ENCODE measurements at places on chromosomes 2 and 18.

DNA sequence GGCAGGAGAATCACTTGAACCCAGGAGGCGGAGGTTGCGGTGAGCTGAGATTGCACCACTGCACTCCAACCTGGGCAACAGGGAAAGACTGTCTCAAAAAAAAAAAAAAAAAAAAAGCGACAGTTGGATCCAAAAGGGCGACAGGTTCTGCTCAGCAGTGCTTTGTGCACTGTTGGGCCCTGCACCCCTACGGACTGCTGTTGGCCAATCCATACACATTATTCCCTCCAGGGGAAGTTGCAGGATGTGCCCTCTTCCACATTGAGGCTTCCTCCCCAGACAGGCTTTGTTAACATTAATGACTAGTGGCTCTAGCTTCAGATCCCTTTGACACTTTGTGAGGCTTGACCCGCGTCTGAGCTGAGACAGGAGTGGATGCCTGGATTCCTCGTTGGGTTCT lies 9.4 kb downstream of the NT5DC4 start:
- no peak for DNase-seq

GRCh38 chr2:8479298-8479697 lies 202.6 kb upstream of the ID2 start:
- DNase-seq = no peak

DNA sequence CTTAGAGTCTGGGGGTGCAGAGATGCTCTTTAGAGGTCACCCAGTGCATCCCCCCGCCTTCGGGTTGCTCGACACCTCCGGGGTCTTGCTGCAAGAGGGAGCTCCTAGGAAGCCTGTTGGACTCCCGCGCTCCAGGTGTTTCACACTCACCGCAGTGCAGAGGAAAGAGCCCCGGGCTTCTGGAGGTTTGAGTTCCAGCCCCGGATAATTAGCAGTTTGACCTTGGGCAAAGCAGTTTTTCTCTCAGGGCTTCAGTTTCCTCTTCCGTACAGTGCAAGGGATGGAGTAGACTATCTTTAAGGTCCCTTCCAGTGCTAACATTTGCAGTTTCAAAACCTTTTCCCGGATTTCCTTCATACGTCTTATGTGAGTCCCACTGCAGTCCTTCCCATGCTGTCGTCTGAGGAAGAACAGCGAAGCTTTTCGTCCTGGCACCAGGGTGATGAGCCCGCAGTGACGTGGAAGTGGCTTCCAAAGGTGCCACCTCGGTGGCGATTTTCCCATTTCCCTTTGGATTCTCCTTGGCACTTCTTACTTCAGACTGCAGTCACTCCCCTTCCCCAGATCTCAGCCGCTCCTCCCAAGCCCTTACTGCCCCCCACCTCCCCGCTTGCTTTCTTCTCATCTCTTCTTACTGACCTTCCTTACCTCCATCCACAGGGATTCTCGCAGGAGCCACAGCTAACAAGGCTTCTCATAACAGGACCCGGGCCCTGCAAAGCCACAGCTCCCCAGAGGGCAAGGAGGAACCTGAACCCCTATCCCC lies 585 bp downstream of the PNKD start:
- DNase-seq = no peak

GRCh38 chr18:10822456-10822855 lies 296.6 kb downstream of the NAPG start:
- DNase-seq = no peak

GRCh38 chr2:151060287-151060686 lies 201.4 kb downstream of the RBM43 start:
- DNase-seq = no peak

DNA sequence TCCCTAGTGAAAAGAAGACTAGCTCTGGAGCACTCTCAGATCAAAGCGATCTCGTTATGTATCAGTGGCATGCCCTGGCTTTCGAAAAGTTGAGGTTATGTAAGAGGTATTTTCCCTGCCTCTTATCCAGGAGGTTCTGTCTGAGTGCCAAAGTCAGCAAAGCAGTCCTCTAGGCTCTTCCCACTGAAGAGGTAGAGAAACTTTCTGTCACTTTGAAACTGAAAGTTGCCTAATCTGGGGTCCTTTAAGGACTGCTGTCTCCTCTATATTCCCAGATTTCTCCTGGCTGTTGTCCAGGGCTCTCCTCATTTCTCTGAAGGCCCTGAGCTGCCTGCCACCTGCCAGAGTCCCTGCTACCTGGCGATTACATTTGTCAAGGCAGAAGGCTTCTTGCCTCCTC lies 96.3 kb downstream of the B3GNT2 start:
- no peak for DNase-seq

- DNase-seq = no peak
Measured at GRCh38 chr2:201881741-201882140, 75.4 kb downstream of the CDK15 start.

GRCh38 chr2:41791523-41791922 lies 256.3 kb upstream of the PKDCC start:
- DNase-seq = no peak

- DNase-seq = no peak
Measured at GRCh38 chr2:122433123-122433754, 677.8 kb downstream of the TSN start.

DNA sequence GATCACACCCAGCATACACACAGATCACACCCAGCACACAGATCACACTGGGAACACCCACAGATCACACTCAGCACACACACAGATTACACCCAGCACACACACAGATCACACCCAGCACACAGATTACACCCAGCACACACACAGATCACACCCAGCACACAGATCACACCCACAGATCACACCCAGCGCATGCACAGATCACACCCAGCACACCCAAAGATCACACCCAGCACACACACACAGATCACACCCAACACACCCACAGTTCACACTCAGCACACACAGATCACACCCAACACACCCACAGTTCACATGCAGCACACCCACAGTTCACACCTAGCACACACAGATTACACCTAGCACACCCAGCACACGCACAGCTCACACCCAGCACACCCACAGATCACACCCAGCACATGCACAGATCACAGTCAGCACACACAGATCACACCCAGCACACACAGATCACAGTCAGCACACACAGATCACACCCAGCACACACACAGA lies 117.6 kb downstream of the DYSF start:
- DNase-seq = no peak

GRCh38 chr18:34033968-34034367 lies 190.7 kb downstream of the NOL4 start:
- DNase-seq = no peak

GRCh38 chr2:149145314-149146295 lies 107.1 kb downstream of the LYPD6B start:
- no peak for DNase-seq

DNA sequence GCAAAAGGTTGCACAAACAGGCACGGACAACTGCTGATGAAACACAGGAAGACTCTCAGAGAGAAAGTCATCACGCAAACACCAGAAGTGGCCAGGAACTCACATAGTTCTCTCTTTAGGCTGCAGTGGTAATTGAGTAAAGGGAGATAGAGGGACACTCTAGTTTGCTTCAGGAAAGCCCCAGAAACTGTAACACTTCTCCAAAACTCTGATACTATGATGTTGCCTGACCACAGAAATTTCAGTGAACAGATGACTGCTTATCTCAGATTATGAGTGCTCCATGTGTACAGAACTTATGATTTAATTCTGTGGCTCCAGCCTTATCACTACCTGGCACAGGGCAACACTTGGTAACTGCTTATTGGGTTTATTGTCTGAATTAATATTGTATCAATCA lies 311.5 kb upstream of the GYPC start:
- no peak for DNase-seq

- no peak for DNase-seq
Measured at GRCh38 chr2:70505613-70506391, 47.8 kb downstream of the TGFA start.

All from HAP-1 (cell line).